ENCODE measurements at places on chromosomes 13 and 19.
A peak's percentile ranks its signal among the peaks of the same experiment; 100 is the strongest.

GRCh38 chr13:71727662-71728061 lies 139.3 kb downstream of the DACH1 start:
- no peak for DNase-seq

DNA sequence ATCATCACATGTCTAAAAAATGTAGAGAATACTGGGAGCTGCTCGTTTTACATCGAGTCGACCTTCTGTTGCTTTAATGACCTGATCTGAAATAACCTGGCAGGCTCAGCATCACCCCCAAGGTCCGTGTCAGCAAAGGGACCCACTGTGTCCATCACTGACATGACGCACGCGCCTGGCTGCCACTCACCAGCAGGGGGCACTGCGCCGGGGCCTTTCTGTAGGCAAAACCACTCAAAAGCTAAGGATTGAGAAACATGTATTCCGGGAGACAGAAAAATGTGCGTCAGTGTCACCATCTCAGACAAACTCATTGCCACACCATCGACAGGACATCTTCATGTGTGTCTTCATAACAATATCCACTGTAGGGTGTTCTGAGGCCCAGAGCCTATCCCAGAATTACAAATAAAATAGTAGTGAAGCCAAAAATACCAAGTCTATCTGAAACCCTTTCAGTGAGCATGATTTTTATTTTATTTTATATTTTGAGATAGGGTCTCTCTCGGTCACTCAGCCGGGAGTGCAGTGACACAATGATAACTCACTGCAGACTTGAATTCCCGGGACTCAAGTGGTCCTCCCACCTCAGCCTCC lies 130.3 kb upstream of the LSM14A start:
- DNase-seq = peak; percentile 3

DNA sequence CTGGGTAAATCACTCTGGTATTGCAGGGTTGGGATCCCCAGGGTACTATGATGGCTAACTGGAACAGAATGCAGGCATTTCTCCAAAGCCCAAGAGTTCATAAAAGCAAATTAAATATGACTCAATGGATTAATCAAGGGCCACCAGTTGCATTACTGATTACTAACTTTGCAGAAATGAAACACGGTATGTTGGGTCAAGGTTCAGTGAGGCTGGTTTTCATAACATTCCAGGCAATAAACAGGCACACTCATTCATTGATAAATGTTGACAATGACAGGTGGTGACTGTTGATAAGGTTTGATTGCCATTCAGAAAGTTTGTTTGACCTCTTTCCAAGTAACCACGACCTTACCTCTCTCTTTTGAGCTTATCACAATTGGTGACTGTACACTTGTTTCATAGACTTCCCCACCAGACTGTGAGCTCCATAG lies 506 bp upstream of the AP1M1 start:
- no peak for DNase-seq

DNA sequence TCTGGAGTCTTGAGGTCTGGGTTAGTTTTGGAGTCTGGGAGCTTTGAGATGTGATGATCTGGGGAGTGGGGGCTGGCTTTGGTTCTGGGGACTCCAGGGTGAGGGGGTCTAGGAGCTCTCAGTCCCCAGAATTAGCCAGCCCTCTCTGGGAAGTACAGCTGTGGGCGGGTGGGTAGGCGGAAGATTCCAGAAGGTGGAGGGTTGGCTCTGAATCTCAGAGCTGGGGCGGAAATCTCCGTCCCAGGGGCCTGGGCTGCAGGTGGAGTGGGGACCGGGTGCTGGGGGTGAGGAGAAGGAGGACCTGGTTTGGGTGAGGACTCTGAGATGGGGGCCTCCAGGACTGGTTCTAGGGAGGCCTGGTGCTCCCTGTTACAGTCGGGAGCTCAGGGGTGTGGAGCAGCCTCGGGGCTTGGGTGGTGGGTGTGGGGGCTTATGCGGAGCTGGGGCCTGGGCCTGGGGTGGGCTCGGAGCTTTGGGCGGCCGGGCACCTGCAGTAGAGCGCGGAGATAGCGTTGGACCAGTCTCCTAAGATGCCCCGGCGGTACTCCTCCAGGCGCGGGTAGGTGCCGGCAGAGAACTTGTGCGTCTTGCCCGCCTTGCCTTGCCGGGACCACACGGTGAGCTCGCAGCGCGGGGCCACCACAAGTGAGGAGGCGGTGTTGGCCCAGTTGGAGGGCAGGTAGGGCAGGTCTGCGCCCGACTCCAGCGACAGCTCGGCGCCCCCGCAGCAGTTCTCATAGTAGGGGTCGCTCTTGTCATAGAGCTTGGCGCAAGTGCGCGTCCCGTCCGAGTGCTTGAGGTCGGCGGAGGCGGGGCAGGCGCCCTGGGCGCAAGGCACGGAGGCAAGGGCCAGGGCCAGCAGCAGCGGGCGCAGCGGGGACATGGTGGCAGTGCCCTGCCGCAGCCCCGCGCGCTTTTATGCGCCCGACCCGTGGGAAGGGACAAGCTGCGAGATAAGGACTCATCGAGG lies at the start of gene SYCN:
SYCN (minus strand) TSS at position 892 of the 970 bp plus-strand sequence; CDS start at position 883, 9 bp downstream.
- no peak for DNase-seq

DNA sequence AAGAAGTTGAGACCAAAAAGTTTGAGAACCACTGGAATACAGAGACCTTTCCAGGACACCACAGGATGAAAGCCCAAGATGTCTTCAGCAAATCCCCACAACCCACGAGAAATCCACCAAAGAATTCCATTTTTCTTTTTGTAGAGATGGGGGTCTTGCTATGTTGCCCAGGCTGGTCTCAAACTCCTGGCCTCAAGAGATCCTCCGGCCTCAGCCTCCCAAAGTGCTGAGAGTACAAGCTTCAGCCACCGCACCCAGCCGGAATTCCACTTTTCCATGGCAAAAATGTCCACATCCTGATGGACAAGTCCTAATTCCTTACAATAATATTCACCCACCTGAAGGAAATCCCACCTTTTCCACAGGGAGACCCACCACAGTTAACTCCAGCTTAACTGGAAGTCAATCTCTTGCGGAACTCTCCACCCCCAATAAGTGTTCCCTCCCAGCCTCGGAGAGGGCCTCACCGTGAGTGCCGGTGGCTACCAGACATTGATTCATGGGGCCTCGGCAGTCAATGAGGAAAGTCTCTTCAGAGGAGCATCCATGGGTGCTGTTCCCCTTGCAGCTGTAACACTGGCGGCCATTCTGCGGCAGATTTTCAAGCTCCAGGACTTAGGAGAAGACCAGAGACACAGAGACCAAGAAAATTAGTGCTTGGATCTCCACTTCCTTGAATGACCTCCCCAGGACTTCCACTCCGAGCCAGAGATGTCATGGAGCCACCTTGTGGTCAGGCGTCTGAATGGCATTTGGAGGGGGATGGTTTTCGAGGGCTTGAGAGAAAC lies 12.3 kb upstream of the CADM4 start:
- DNase-seq = peak; percentile 16

- no peak for DNase-seq
Observed at GRCh38 chr13:76461484-76461883, 424.7 kb downstream of the KCTD12 start.

DNA sequence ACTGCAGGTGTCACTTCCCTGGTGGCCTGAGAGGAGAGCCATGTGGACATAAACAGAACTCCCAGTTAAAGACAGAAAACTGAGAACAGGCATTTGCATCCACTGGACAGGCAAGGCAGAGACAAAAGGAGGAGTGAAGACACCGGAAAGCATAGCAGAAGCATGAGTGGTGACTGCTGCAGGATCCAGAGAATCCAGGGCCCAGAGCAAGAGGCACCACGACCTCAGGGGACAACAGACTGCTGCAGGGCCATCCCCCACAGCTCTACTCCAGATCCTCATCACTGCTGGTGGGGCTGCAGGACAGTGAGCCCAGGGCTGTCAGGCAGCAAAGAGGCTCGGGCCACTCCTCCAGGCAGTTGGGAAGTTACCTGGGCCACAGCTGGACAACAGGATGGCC lies 14.5 kb upstream of the ISYNA1 start:
- DNase-seq = no peak

DNA sequence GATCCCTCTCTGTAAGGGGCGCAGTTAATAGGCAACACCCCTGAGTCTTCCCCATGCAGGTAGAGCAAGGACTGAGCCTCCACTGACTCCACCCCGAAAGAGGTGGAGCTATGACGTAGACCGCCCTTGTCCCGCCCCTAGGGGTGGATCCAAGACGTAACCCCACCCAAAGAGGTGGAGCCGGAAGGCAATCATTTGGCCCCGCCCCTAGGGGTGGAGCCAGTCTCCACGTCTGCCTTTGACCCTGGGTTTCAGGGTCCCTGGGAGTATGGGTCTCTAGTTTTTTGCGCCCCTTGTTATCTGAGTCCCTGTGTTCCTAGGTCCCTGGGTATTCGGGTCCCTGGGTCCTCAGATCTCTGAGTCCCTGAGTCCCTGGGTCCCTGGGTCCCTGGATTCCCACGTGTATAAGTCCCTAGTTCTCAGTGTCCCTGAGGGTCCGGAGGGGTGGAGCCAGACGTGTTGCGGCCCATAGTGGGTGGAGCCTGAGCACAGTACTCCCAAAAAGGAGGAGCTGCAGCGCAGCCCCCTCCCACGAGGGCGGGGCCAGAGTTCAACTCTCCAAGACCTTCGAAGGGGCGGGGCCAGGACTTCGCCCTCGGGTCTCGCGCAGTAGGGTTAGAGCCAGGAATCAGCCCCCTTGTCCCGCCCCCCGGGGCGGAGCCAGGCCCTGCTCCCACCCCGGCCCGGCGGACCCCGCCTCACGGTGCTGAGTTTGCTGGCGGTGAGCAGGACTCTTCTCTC lies 5.3 kb downstream of the DENND1C start:
- no peak for DNase-seq

DNA sequence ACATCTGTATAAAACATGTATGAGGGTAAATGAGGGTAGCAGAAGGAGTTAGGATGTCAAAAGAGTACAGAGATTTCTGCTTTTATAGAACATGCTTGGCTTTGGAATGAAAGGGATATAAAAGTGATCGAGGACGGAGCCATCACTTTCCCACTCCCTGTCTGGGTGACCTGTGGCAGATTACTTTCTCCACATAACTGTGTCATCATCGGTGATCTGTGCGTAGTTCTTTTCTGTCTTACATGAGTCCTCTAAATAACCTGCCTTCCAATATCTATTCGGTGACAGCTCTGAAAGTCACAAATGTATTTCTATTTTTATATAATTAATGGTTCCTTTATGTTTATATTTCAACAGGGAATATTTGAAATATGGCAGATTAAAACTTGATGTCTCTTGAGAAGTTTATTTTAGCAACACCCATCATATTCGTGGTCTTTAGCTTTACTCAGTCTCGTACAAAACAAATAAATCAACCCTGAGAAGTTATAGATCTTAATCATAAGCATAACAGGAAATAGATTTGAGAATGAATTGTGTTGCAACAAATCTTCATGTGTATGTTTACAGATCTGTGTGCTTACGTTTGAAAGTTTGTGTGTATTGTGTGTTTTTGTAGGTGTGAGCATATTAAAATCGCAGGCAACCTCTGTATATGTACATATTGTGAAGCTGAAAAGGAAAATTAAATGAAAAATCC lies 1094.3 kb downstream of the EFNB2 start:
- no peak for DNase-seq

- DNase-seq = no peak
Observed at GRCh38 chr19:51146751-51147150, 4.7 kb downstream of the SIGLEC7 start.

DNA sequence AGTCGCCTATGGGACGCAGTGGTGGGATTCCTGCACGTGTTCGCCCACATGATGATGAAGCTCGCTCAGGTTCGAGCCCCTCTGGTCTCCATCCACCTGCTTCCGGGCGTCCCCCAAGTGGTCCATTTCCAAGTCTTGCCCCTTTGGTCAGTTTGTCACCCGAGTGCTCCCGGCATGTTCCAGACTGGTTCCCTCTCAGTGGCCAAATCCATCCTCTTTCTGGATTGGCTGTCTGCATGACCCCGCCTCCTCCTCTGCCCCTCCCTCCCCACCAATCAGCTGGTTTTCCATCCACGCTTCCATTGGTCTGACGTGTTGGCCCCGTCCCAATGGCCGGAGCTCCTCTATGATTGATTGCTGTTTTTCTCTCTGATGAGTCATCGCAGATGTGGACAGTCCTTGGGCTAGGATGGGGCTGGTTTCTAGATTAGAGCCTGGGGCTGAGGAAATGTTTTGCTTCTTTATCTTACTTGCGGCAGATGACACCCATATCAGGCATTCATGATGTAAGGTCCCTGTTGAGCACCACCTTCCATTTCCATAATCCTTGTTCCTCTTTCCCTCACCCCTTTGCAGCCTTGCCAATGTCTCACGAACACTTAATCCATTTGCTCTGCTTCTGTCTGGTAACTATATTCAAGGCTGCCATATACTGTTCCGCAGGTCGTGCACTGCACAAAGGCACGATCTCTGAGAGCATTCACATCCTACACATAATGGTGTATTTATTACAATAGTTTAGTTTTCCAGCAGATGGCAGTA lies 73.8 kb downstream of the MAP4K1 start:
- DNase-seq = peak; percentile 40

GRCh38 chr13:28493740-28494503 lies 1.0 kb downstream of the FLT1 start:
- no peak for DNase-seq

DNA sequence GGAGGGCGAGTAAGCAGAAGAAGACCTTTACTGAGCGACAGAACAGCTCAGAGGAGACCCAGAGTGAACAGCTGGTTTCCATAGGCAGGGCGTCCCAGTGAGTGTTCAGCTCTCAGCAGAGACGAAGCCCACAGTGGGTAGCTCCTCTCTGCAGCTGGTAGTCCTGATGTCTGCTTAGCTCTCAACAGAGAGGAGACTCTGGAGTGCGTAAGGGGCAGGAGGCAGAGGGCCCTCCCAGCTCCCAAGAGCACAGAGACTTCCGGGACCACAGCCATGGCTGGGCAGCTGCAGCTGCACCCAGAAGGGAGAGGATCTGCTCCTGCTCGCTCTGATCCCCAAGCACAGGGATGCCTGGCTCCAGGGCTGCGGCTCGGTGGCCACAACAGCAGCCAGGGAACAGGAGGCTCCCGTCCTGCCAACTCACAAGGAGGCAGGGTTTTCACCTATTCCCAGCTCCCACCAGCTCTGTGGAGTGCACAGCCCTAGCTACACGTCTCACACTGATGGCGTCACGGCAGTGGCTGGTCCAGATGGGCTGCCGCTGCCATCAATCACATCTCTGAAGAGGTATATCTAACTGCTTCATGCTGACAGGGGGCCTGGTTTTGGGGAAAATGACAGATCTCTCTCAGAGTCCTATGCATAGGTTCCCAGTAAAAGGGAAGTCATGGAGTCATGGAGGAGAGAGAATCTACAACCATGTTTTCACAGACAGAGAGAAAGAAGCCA lies 2660.1 kb upstream of the PCDH20 start:
- no peak for DNase-seq

DNA sequence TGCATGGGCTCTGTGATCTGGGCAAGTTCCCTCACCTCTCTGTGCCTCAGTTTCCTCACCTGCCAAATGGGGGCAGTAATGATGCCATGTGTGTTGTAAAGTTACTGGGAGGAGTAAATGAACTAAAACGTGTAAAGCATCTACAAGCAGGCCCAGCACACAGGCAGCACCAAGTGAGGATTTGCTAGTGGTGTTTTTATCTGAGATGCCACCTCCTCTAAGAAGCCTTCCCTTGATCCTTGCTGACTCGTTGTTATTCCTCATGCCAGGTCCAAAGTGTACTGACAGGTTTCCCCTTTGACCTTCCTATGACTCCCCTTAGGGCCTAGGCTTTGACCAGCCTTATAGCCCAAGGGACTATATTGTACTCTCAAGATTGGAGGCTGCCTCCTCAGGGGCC lies 1.5 kb upstream of the UQCRFS1 start:
- DNase-seq = no peak

Measured in GDM1 (cell line).